Esophagus squamous epithelium (tissue), 5 donors: ENCODE measurements at places on chromosomes 2 and 18. TPM values are rescaled to one million over a fixed set of nuclear protein-coding genes. Genes with fewer than 3 reads are reported as not detected.

DNA sequence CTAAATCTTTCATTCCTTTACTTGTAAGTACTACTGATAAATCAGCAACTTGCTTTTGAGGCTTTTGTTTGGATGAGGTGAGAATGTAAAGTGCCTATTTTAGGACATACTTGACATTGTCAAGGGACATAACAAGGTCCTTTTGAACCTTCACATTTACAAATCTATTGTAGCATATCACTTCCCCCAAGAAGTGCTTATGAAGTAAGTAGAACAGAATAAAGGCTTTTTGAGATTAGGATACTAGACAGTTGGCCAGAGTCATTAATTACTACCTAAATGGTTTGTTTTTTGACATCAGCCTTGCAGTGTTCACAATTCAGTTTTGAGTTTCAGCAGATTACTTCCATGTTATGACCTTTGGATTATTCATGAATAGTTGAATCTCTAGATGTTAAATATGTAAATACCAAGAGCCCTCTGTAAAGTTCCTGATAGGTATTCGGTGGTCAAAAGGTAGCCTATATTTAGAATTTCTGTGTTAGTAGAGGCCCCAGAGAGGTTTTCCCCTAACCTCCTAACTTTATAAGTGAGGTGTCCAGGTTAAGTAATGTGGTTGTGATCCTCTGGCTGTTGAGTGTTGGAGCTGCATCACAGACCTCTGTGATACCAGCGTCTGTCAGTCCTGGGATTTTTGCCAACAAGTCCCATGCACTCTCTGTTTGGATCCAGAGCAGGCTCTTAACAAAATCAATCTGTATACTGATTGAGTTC, 67.2 kb downstream of the LCLAT1 start:
- no peak for DNase-seq

- no peak for DNase-seq
These were observed 147.7 kb upstream of the DTNA start for GRCh38 chr18:34562252-34562870.

DNA sequence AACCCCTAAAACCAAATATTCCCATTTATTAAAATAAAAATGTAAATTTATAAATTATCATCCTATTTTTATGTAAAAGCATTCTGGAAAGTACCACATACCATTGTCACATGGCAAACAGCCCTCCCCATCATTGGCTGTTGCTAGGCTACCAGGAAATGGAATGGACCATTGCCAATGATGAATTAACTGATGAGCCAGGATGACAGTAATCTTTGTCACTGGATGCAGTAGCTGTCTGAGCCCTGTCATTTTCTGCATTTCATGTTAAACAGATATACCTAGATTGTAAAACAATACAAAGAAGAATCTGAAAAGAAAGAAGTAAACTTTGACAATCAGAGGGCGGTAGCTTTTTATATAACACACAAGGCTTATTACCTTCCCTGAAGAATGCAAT, 641.4 kb downstream of the BCL11A start:
- no peak for DNase-seq

- no peak for DNase-seq
These were observed 301.1 kb downstream of the CCDC85A start for GRCh38 chr2:56484906-56485305.

GRCh38 chr2:57399057-57399456, 647.5 kb upstream of the VRK2 start:
- no peak for DNase-seq

- no peak for DNase-seq
These were observed 15.7 kb downstream of the TGFBRAP1 start for GRCh38 chr2:105313877-105314276.

TUBA4B gene
- not detected for total RNA-seq

SH3YL1 gene
- 64.9 TPM for total RNA-seq

CRYGC gene
- total RNA-seq: not detected

PPM1B gene
- 22.1 TPM for total RNA-seq

PID1 gene
- total RNA-seq: 33.0 TPM

SPEG gene
- 29.0 TPM for total RNA-seq

STPG4 gene
- not detected for total RNA-seq

DUSP19 gene
- 0.70 TPM for total RNA-seq

ERMN gene
- not detected for total RNA-seq
